ENCODE measurements at places on chromosomes 2 and 18.

DNA sequence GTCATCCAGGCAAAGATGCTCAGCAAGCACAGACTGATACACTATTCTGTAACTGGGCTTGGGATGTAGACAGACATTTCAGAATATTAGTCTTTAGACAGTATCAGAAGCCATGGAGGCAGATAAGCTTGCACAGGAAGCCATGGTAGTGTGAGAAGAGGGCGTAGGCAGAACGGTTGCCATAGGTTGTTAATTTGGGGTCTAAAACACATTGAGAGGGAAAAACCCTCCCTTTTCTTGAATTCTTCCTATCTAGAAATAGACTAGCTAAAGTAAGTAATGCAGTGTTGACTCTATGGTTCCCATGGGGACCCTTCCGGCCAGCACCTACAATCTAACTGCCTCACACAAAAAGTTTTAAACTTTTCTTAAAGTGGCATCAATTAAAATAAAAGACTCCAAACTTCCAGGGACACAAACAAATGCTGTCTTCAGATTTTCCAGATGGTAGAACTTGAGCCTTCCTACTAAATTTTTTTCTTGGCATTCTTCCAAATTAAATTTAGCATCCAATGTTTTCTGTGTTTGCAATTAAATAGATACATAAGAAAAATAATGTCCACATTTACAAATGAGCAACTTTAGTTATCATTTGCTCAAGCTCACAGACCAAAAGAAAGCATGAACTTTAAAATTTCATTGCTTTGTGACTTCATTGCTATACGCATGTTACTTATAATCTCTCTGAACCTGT lies 1.9 kb downstream of the PRKRA start:
- no peak for DNase-seq

GRCh38 chr18:326846-327245 lies 59.0 kb upstream of the THOC1 start:
- no peak for DNase-seq

GRCh38 chr18:61771861-61772260 lies 120.9 kb downstream of the RNF152 start:
- no peak for DNase-seq

GRCh38 chr2:108960006-108960405 lies 29.0 kb downstream of the EDAR start:
- DNase-seq = no peak

- no peak for DNase-seq
These were observed 1.4 kb upstream of the CD226 start for GRCh38 chr18:69948919-69949537.
